ENCODE measurements at places on chromosomes 4 and X.

GRCh38 chr4:126935801-126936200 lies 697.0 kb upstream of the INTU start:
- DNase-seq: no peak

- DNase-seq: no peak
Observed at GRCh38 chrX:37726346-37726745, 40.8 kb downstream of the XK start.

DNA sequence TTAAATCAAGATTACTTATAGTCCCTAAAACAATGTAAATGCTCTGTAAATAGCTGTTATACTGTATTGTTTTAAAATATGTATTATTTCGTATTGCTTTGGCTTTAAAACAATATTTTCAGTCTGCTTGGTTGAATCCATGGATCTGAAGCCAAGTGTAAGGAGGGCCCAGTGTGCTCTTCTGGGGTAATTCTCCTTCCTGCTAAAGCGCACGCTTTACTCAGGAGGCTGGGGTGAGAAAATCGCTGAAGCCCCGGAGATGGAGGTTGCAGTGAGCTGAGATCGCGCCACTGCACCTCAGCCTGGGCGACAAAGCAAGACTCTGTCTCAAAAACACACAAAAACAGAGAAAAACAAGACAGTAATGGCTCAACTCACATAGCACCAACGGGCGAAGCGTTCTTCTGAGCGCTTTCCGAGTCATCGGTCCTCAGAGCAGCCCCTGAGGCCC lies 391 bp upstream of the IDUA start:
- DNase-seq: no peak

- DNase-seq: no peak
Observed at GRCh38 chrX:69231903-69232302, 66.7 kb upstream of the PJA1 start.

DNA sequence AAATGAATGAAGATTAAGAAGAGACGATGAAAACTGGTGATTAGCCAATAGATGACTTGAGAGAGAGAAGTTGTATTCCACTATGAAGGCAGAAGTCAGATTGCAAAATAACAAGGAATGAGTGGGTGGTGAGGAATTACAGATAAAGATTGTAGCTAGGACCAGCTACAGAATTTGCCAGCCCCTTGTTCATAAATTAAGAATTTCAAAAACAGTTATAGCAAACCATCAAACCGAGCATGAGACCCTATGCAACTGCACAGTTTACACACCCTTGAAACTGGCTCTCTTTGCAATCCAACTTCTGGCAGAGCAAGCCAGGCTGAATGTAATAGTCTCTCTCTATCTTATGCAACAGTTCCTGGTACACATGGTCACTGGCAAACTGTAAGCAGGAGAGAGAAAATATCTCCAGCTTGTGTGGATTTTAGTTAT lies 35.2 kb downstream of the STAP1 start:
- DNase-seq: no peak

DNA sequence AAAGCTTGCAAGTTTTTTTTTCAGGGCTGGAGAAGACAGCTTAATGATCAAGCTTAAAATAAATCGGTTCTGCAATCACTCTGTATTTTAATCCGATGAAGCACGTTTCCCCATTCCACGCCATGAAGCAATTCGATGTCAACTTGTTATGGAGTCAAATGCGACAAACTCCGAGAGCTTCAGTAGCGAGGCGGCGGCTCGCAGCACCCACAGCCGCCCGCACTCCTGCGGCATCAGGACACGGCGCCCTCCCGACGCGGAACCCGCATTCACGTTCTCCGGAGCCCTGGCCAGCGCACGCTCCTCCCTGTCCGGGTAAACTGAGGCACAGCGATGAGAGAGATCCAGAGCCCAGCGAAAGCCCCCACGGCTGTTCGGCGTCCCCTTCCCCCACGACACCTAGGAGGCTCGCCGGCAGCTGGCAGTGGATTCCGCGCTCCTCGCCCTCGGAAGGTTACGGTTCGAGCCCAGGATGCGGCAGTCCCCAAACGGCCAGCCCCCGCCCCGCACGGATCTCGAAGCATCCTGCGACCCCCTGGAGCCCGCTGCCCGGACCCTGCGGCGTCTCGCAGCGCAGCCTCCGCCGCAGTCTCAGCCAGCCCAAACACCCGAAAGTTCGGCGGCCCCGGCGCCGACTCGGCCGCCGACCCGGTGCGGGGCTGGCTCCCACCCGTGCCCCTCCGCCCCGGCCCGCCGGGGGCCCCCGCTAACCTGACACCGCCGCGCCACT lies 507 bp downstream of the MFAP3L start:
- DNase-seq: peak; percentile 10

- DNase-seq: no peak
Observed at GRCh38 chrX:49879656-49880277, 483 bp downstream of the USP27X start.
